Lung (tissue), 17 donors: ENCODE measurements at places on chromosomes 5 and 9. TPM values are rescaled to one million over a fixed set of nuclear protein-coding genes. Genes with fewer than 3 reads are reported as not detected.

DNA sequence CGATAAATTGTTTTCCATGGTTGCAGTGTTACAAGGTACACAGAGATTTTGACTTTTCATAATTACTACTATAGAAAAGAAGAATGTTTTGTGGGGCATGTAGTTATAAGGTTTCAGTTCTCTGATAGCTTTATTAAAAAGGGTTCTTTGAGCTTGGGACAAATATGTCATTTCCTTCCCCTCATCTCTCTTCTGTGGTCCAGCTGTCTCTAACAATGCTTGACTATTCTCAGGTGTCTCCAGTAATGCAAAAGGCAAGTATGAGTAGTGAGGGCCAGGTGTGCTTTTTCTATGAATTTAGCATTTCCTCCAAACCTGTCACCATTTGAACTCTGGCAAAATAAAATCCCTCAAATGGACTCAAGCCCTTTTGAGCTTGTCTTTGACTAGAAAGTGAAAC is 84.3 kb downstream of the SLF1 start:
- no peak for DNase-seq

MAMDC4 gene
- 7.3 TPM for polyA plus RNA-seq

C9orf153 gene
- polyA plus RNA-seq: 0.26 TPM

DNA sequence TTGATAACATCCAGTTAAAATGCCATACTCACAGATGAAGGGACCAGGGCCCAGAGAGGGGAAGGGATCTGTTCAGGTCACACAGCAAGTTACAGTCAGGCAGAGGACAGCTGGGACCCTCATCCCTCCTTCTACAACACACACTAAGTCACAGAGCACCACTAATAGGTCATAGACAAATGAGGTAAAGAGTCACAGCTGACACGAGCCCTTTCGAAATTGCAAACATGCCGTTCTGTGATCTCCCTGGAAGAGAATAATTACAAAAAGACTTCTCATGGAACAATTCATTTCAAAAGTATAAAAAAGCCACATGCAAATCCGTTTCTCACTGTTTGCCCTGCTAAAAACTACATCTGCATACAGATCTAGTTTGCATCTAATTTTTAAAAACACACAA is 15.5 kb downstream of the IGFBPL1 start:
- DNase-seq: no peak

CCNO gene
- 5.3 TPM for polyA plus RNA-seq

SHISAL2B gene
- not detected for polyA plus RNA-seq

FCN2 gene
- 0.22 TPM for polyA plus RNA-seq

DNA sequence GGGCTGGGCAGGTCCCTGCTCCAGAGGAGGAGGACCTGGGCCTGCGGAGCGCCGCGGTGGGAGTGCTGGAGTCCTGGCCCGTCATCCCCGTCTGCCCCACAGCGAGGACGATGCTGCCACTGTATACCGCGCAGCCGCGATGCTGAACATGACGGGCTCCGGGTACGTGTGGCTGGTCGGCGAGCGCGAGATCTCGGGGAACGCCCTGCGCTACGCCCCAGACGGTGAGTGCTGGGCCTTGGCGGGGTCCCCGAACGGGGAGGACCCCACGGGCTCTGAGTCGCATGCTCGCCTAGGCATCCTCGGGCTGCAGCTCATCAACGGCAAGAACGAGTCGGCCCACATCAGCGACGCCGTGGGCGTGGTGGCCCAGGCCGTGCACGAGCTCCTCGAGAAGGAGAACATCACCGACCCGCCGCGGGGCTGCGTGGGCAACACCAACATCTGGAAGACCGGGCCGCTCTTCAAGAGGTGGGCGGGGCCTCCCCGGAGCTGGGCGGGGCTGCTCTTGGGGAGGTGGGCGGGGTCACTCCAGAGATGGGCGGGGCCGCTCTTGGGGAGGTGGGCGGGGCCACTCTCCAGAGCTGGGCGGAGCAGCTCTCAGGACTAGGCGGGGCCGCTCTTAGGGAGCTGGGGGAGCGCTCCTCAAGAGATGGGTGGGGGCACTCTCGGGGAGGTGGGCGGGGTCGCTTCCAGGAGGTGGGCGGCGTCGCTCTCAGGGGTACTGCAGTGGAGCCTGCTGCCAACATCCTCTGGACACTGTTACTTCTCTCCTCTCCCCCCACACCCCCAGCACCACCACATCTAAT is 13.1 kb downstream of the LRRC26 start:
- no peak for DNase-seq

DNA sequence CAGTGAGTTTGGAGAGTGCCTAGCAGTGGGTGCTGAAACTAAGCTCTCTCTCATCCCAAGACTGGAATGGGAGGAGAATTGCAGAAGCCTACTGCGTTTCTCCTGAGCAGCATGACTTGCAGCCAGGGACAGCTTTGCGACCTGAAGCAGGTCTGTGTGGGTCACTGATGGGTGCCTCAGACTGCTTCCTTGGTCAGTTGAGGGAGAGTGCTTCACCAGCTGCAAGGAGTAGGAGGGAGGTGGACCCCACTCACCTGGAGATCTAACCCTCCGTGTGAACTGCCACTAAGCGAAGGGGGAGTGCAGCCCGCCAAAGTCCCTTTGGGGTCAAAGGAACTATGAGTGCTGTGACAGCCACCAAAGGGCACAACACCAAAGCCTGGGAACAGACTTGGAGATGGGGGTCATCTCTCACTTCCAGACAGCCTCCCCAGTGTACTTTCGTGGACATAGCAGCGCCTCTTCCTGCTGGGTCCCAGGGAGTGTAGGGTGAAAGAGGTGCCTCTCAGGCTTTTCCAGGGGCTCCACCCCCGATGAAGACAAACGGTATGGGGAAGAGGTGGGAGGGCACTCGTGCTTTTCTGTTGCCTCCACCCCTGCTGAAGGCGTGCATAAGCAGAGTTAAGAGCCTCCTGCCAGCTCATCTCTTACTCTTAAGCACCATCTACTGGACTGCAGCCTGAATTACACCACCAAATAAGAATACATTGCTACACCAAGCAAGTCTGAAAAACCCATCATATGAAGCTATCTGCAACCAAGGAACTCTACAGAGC is 34.3 kb upstream of the MACIR start:
- peak; percentile 27 for DNase-seq

DNA sequence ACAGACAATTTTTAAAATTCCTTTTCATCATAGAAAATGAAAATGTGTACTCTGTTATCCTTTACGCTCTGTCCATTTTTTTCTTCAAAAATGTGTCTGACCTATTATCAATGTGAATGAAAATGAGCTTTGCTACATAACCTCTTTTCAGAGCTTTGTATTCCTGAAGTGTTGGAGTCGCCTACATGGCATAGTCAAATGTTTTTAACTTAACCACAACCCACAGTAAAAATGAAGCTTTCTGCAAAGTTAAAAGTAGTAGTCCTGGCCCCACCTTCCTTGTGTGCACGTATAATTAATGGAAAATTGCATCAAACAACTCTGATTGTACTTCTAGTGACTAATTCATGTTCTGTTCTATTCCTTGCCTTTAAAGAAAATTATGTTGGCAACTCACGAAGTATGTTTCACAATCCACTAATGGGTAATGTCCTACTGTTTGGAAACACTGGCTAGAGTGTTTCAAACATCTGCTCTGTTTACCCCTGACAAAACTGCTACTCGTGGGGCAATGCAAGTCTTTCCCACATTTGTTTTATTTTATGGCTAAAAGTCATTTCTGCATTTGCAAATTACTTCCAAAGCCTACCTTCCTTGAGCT is 18.6 kb upstream of the PSAT1 start:
- DNase-seq: peak; percentile 89

DNA sequence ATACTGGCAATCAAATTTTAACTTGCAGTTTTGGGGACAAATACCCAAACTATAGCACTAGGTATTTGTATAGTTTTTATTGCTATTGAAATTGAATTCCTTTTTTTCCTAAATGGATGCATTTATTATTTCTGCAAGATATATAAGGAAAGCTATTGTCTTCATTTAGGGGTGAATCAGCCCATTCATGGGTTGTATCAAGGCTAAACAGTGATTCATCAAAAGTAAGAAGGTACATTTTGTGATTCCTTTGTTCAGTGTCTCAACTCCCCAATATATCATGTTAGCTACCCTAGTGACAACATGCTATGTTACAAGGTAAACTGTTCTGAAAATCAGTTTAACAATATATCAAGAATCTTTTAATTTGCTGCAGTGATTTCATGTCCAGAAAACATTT is 185.7 kb downstream of the PLK2 start:
- no peak for DNase-seq

GRCh38 chr5:178389796-178390195 is 157.2 kb upstream of the PHYKPL start:
- DNase-seq: no peak

DNA sequence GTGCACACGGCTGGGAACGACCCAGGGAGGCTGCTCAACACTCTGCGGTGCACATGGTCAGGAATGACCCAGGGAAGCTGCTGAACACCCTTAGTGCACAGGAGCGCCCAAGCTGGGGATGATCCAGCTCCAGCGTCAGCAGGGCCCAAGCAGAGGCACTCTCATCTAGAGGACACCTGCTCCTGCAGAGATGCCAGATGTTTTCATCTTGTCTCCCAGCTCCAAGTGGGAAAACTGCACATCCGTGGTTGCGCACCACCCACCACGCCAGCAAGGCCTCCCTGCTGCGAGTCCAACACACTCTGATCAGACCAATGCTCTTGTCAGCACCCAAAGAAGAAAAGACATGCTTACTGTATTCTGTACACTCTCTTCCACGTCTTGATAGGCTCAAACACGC is 34.1 kb downstream of the UBE2QL1 start:
- no peak for DNase-seq

DNA sequence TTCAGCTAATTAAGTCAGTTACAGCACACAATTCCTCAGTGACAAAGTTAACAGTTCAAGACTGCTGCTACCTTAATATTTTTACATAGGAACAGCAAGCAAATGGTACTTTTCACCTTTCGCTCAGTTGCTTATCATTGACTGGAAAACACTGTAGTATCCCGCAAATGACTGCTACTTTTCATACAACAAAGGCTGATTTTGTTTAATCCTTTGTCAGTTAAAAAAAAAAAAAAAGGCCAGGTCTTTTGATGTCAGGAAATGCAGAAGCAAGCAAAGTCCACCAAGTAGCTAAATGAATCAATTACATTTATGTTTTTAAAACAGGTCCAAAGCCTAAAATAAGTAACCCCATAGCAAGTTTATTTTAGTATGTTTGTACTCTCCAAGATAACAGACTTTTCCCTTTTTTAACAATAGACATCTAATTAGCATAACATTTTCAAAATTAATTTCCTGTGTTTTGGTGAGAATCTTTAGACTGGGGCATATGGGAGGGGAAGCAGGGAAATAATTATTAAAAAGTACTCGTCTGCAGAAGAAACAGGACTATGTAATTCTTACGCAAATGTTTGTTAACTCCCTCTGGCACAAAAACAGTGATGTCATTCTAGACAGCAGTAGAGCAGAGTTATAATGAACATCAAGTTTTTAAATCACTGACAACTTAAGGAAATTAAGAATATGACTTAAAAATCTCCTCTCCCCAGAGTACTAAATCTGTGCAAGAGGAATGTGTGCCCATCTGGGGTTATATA is 9.6 kb downstream of the PFDN1 start:
- DNase-seq: peak; percentile 50

DNA sequence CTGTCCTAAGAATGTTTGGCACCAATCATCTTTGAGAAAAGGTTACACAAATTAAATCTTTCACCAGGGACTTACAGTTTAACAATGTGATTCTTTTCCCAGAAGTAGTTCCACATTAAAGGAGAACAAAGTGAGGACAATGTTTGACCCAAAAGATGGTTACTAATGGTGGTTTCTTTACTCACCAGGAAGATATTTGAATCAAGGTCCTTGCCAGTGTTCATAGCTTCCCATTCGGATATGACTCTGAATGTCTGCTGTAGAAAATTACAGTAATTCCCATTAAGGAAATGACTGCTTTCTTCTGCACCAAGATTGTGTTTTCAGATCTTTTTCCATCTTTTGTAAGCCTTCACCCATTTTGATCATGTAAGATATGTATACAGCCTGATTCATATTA is 114.6 kb upstream of the ADAMTSL1 start:
- no peak for DNase-seq

PPP3R2 gene
- polyA plus RNA-seq: not detected

GRCh38 chr5:38926121-38926520 is 80.3 kb downstream of the OSMR start:
- no peak for DNase-seq

GRCh38 chr9:88801214-88801796 is 190.0 kb upstream of the S1PR3 start:
- no peak for DNase-seq

OTULINL gene
- polyA plus RNA-seq: 35.9 TPM

GRCh38 chr5:172180936-172181335 is 7.1 kb downstream of the STK10 start:
- no peak for DNase-seq

GRCh38 chr5:175032741-175033151 is 308.4 kb downstream of the MSX2 start:
- DNase-seq: no peak

SLU7 gene
- 34.4 TPM for polyA plus RNA-seq

UGT3A1 gene
- polyA plus RNA-seq: not detected

DNA sequence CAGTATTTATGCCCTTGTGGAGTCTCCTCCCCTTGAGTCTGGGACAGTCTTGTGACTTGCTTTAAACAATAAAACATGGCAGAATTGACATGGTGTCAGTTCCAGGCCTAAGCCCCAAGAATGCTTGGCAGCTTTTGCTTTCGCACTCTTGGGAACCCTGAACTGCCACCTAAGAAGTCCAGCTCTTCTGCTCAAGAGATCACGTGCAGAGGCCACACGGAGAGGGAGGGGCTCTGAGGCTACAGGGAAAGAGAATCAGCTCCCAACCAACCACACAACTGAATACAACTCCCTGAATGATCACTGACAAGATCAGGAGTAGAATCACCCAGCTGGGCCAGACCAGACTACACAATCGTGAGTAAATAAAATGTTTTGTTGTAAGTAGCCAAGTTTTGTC is 97.6 kb downstream of the MED27 start:
- no peak for DNase-seq

- no peak for DNase-seq
Measured at GRCh38 chr9:116394894-116395698, 241.5 kb downstream of the PAPPA start.

DNA sequence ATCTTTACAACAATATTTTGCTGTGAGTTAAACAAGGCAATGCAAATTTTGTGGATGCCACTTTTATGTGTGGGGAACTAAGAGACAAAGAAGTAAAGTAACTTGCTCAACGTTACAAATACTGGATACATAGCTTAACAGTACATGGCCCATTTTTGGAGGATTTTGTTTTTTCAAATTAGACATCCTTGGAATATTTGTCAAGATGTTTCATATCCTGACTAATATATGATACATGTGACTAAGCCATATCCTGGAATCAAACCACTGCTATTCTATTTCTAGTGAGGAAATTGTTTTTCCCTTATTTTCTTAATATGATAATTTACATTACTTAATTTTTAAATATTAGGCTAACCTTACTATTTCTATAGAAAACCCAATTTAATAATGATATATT is 529.8 kb downstream of the DMRTA1 start:
- DNase-seq: no peak

- DNase-seq: no peak
Measured at GRCh38 chr5:18213666-18214065, 579.4 kb downstream of the TAF11L14 start.

GRCh38 chr9:121743441-121744001 is 92.1 kb downstream of the DAB2IP start:
- DNase-seq: peak; percentile 87

GRCh38 chr9:14279671-14280070 is 34.3 kb downstream of the NFIB start:
- no peak for DNase-seq

PTGR1 gene
- 22.8 TPM for polyA plus RNA-seq
